NCI-H524 treated with DMSO at 0.1 percent for 48 hours (cell line): ENCODE measurements at places on chromosomes 6 and 20.

DNA sequence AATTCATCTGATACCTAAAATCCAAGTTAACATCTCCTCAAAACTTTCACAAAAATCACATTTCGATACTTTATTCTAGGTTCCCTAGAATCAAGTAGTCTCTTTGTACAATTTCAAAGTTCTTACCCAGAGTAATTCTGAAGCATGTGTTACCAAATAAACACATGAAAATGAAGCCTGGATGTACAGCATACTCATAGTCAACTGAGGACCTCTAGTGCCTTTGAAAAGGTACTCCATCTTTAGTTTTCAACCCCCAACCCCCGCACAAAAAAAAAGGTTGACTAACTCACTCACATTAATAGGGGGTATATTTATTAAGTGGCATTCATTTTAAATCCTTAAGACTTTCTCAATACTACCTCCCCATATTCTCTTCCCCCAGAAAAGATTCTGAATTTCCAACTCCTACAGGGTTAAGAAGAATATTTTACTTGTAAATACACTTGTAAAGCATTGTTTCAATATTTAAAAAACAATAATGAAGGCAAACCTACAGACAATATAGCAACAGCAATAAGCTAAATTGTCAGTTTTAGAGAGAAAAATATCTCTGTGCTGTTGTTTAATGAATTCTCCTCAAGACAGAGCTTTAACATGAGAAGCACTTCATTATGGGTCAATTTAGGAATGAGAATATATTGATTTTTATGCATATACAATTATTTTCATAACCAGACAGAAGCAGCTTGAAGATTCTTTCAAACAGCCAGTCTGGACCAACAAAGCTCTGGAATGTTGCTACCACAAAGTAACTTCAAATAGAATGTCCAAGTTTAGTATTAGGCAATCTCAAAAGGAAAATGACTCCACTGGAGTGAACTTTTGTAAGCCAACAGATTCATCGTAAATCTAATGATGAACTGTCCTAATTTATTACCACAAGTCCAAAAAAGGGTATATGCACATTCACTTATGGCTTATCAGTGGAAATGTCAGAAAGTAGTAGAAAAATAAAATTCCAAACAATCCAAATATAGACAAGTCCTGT is 3.3 kb downstream of the PLN start:
- DNase-seq, result no peak

GRCh38 chr6:64838726-64839125 is 868.3 kb downstream of the EYS start:
- DNase-seq, result no peak

- no peak for DNase-seq
These were observed 28.4 kb upstream of the SLC35A1 start for GRCh38 chr6:87444362-87444761.

GRCh38 chr6:21188505-21189223 is 404.9 kb upstream of the SOX4 start:
- no peak for DNase-seq

DNA sequence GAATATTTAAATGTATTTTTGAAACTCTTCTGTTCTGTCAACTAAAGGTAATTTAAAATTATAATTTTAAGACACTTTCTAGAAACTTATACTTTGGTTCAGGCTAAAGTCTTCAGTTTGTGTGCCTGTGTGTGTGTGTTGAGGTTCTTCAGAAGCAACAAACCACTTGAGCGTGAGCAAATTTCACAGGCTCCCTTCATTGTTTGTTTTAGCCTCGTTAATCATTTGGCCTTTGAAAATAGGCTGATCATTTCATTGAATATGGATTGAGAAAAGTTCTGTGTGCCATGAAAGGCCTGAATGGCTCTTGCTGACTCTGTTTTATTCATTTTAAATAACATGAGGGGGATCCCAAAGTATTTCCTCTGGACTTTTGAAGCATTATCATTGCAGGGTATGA is 420.1 kb downstream of the CDKAL1 start:
- DNase-seq, result no peak

DNA sequence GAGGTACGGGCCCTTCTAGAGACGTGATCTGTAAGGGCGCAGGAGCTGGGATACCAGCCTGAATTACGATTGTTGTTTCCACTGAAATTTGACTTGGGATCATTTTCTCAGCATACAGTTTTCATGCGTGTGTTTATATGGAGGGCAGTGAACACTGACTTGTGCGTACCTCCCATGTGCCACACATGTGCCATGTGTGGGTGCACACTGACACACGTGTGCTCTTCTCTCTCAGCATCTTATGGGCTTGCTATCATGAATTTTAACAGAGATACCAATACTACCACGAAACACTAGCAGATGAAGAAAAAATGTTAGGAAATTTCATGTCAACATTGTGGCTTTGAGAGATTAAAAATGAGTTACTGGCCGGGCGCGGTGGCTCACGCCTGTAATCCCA is 39.1 kb downstream of the L3MBTL3 start:
- no peak for DNase-seq

GRCh38 chr6:20217891-20218290 is 5.6 kb upstream of the MBOAT1 start:
- no peak for DNase-seq

DNA sequence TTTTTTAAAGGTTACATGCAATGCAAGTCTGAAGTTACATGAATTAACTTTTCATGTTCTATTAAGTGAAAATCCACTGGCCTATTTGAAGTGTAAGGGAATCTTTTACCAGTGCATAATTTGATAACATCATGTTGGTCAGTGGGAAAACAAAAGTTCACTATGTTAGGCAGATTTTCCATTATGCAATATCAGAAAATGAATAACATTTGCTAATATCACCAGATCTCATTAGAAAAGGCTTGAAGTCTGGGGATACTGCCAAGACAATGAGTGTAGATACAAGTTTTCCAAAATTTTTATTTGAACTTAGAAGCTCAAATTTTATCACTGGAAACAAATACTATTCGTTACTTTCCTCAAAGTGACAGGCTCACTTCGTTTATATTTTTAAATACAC is 296.4 kb upstream of the CDH4 start:
- no peak for DNase-seq

DNA sequence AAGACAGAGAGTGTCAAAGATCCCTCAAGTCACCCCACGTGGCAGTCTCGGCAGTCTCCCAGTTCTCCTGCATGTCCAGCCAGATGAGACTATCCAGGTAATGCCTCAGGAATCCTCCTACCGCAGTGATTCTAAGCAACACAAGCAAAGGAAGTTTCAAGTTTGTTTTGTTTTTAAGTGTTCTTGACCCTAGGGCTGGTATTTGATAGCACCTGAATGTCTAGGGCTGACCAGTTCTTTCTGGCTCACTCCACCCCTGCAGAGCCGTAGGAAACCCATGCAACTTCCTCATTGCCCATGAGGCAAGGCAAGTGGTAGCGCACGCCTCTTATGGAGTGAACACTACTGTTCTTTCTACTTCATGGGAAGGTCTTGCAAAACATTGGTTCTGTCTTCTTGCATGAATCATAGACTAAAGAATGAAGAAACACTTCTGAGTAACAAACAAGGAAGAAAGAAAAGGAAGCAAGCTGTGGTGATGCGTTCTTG is 24.8 kb upstream of the FOXQ1 start:
- no peak for DNase-seq

GRCh38 chr6:70520575-70520974 is 46.2 kb upstream of the SDHAF4 start:
- DNase-seq, result no peak

GRCh38 chr6:125981571-125982185 is 4.7 kb upstream of the TRMT11 start:
- no peak for DNase-seq

DNA sequence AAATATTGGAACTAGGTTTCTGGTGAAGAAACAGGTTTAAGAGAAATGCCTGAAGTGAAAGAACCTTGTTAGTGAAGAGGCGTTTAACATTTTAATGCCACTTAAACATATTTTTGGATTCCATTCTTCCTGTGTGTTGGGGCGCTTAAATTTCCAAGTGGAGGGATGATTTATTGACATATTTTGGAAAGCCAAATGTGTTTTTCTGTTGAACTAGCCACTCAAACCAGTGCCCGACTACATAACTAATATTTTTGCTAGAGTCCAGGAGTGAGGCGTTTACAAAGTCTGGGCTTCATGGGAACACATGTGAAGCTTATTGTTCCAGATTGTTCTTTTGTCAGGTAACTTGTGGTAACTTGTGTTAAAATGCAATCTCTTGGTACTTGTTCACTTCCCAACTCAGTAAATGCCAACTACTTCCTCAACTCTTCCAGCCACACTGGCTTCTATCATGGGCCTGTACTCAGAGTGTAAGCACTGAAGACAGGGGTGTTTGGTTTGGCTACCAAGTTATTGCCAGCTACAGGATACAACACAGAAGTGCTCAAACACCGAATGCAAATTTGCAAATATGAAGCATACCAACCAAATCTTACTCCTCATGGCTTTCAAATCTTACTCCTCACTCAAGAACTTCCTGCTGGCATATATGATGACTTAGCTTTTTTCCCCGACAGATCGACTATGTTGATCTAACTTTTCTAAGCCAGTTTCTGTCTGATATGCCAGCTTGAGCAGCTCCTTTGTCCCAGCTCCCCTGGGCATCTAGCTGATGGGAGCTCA is 2.0 kb upstream of the ZNFX1 start:
- DNase-seq, result no peak

DNA sequence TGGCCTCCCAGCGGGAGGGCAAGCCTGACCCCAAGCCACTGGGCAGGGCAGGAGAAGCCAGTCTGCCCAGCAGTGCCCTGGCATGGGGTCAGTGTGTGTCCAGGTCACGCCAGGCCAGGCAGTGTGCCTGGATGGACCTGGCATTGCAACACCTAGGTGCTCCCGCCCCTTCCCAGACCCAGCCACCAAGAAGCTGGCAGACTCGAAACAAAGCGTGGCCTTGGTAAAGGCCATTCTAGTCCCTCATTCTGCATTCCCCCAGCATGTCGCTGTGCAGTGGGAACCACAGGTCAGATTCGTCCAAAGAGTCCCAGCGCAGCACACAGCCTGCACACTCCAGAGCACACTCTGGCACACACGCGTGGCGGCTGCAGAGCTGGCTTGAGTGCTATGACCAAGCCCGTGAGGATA is 19.3 kb upstream of the APMAP start:
- DNase-seq, result no peak

GRCh38 chr6:114121913-114122662 is 151.1 kb upstream of the HDAC2 start:
- DNase-seq, result no peak

- DNase-seq, result no peak
These were observed 20.3 kb upstream of the TENT5A start for GRCh38 chr6:81772741-81773140.

DNA sequence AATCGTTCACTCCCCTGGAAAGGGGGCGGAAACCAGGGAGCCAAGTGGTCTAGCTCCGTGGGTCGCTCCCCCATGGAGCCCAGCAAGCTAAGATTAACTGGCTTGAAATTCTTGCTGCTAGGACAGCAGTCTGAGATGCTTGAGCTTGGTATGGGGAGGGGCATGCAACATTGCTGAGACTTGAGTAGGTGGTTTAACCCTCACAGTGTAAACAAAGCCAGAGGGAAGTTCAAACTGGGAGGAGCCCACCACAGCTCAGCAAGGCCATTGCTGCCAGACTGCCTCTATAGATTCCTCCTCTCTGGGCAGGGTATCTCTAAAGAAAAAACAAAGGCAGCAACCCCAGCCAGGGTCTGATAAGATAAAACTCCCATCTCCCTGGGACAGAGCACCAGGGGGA is 43.2 kb downstream of the COL21A1 start:
- DNase-seq, result no peak

- no peak for DNase-seq
These were observed 106.4 kb upstream of the TAB2 start for GRCh38 chr6:149211046-149211571.

GRCh38 chr20:62210496-62210855 is 9.6 kb downstream of the HRH3 start:
- no peak for DNase-seq

- no peak for DNase-seq
These were observed 30.9 kb downstream of the FYN start for GRCh38 chr6:111842271-111842822.

- no peak for DNase-seq
These were observed 20.9 kb upstream of the TCP11 start for GRCh38 chr6:35161776-35162607.

DNA sequence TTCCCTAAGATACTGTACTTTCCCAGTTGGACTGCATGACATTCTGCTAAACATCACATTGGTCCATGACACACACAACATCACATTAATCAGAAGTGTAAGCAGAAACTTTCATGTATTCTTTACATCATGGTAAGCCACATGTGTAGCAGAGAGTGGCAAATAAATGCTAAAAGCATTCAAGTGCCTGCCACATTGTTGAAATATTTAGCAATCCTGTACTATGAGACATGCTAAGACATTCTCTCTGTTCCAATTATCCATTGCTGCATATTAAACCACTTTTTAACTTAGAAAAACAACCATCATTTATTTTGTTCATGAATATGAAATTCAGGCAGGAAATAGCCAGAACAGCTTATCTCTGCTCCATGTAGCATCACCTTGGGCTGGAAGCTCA is 207.7 kb upstream of the GJE1 start:
- DNase-seq, result no peak

DNA sequence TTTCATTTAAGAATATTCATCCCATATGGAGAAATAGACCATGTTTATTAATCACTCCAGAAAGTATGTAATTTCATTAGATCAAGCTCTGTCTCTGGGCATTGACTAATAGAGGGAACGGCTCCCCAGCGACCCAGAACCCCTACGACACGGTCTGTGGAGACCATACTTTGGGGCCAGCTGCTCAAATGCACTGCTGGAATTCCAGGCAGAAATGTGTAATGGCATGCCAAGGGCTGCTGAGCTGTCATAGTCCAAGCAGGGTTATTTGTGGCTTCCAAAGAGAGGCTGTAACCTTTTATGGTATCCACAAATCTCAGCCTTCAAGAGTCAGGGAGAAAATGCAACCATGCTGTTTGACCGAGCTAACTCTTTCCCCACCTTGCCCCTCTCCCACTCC is 755.8 kb downstream of the DHX35 start:
- DNase-seq, result no peak

GRCh38 chr20:58944610-58945009 is 36.4 kb upstream of the NELFCD start:
- no peak for DNase-seq

DNA sequence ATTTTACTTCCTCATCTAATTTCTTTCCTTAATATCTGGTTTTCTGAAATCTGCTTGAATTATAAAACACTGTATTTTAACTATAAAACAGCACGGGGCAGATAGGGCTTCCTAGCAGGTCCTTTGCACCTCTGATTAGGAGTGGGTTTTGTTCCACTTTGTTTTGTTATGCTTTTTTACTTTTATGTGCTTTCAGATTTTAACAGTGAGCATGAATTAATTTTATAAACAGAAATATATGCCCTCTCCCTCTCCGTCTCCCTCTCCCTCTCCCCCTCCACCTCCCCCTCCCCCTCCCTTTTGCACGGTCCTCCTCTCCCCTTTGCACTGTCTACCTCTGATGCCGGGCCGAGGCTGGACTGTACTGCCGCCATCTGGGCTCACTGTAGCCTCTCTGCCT is 14.3 kb downstream of the GPX6 start:
- no peak for DNase-seq

DNA sequence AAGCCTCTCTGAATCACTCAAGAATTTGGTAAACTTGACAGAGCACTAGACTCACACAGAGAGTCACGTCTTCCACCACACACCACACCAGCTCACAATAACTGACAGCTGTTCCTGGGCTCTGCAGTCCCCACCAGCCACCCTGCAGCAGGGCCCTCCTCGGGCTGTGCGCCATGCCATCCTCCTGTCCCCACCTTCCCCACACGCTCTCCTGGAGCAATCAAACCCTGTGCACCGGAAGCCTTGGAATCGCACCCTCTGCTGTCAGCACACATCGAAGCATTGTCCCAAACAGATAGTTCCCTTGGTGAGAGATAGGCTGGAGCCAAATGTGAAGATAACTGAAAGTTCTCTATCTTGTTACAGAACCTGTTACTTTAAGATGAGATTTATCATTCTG is 191.0 kb downstream of the TBXT start:
- no peak for DNase-seq
